Glomerular endothelial cell (primary cell): ENCODE measurements at places on chromosomes 4 and X. TPM values are rescaled to one million over a fixed set of nuclear protein-coding genes. Genes with fewer than 3 reads are reported as not detected.

Gene CHRDL1
- total RNA-seq: 0.58 and 4.0 TPM in 2 replicates

Gene SRPK3
- total RNA-seq: 0.34 TPM in 1 of 2 replicates, not detected in the other

Gene RAP2C
- 15.2 and 21.4 TPM in 2 replicates for total RNA-seq

Gene CHRNA9
- total RNA-seq: not detected in 2 replicates

Gene NIPAL1
- total RNA-seq: 2.8 and 3.3 TPM in 2 replicates

Gene NSG1
- total RNA-seq: 4.1 TPM in 1 of 2 replicates, not detected in the other

- no peak for DNase-seq
Observed at GRCh38 chrX:110428144-110428543, 69.5 kb downstream of the RTL9 start.

GRCh38 chr4:27176400-27176799, 315.8 kb downstream of the STIM2 start:
- no peak for DNase-seq

GRCh38 chrX:130877892-130878341, 25.1 kb downstream of the ENOX2 start:
- DNase-seq: no peak

DNA sequence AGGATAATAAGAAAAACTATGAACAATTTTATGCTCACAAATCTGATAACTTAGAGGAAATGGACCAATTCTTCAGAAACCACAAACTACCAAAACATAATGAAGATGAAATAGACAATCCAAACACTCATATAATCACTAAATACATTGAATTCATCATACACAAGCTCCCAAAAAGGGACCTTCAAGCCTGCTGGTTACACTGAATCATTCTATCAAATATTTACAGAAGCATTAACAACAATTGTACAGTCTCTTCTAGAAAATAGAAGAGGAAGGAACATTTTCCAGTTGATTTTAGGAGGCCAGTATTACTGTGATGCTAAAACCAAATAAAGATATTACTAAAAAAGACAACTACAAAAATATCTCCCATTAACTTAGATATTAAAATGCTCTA, 88.3 kb downstream of the IL15 start:
- DNase-seq: no peak

DNA sequence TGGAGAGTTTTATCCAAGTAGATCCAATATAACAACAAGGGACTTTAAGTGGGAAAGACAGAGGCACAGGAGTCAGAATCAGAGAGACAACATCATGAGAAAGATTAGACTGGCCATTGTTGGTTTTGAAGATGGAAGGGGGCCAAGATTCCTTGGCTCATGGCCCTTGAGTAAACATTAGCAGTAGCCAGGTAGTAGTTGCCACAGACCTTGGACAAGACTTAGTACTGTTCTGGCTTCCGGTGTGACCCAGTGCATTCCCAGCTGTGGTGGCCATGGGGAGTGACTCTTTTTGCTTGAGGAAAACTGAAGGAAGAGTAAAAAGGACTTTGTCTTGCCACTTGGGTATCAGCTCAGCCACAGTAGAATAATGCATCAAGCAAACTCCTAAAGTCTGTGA, 462.2 kb upstream of the CPXCR1 start:
- DNase-seq: no peak

DNA sequence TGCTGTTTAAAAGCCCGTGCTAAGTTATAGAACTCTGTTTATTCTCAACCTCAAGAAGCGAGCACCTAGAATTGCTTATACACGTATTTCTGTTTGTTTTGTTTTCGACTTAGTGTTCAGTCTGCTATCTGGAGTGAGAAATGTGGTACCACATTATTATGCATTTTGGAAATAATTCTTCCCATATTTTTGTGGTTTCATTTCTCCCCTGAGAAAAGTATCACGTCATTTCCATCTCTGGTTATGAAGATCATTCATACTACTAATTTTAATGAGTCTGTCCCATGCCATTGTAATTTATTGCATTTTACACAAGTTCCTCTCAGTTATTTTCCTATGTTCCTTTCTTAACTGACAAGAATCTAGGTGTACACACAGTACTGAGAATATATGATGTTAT, 186.0 kb downstream of the DCHS2 start:
- no peak for DNase-seq

DNA sequence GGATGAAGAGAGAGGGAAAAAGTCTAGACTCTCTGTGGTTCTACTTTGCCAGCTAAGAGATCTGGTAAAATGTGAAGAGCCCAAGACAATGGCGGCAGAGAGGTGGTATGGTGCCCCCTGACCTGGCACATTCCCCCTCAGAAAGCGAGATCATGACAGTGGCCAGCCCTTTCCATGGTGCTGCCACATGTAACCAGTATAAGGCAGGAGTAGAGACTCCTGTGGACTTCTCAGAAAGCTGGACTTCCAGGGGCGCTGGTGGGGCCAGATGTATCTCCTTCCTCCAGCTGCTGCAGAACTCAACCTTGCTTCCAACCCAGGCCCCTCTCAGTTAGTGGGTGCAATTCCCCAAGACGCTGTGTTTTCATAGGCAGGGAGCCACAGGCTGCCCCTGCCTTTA, 9.6 kb downstream of the CTAG1A start:
- no peak for DNase-seq
